CD4-positive, alpha-beta T cell treated with Interleukin-12 subunit alpha and Interleukin-12 subunit beta, for 1 hour (primary cell): ENCODE measurements at places on chromosomes 6 and 20.
A peak's percentile ranks its signal among the peaks of the same experiment; 100 is the strongest.

DNA sequence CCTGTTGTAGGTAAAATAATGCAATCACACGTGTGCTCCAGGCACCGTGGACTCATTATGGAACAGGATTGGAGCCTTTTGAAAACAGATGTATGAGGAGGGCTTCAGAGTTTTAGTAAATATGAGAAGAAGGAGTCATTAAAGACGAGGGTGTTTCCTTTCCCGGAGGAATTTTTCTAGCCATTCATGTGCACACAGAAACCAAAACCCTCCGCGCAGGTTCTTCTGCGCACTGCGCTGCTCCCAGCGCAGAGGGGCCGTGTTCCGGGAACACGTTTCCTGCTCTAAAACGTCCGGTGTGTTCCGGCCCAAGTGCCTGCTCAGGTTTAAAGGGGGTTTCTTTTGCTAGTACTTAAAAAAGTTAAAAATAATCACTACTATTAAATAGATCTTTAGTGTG lies 11.6 kb downstream of the GPR31 start:
- no peak for DNase-seq

DNA sequence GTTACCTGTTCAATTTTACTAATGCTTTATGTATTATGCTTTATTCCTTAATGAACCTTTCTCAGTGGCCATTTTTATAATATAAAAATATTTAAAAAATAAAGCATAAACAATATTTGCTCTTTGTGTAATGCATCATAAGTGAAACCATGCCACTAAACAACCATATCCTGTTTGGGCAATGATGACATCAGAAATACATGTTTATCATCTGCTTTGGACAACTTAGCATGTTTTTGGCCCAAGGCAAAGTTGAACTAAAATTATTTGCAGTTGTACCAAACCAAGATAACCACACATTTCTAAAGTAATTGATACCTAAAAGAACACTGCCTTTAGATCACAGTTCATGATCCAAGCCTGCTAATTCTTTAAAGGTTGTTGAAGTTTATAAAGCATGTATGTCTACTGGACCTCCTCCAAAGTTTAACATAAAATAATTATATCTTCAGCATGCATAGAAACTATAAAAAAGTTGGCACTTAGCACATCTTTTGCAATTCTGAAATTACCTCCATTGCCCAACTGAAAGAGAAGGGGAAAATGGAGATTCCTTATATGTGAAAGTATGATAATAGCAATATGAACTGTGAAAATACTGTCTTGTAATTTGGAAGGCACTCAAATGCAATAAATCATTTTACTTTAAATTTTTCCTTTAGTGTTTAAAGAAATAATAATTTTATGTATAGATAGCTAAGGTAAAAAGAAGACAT lies 325.6 kb upstream of the RUNX2 start:
- peak; percentile 21 for DNase-seq

GRCh38 chr20:35517125-35517524 lies 12.3 kb downstream of the C20orf173 start:
- DNase-seq: no peak

DNA sequence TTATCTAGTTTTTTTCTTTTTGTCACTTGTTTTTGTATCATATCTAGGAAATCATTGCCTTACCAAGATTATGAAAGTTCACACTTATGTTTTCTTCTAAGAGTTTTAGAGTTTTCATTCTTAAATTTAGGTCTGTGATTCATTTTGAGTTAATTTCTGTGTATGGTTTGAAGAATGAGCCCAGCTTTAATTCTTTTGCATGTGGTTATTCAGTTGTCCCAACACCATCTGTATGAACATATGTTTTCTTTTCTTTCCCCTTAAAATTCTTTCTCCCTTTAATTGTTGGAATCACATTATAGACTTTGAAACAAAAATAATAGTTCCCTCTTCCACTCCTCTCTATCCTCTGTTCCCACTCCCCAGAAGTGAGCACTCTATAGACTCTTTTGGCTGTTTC lies 85.4 kb downstream of the SLX4IP start:
- DNase-seq: no peak

DNA sequence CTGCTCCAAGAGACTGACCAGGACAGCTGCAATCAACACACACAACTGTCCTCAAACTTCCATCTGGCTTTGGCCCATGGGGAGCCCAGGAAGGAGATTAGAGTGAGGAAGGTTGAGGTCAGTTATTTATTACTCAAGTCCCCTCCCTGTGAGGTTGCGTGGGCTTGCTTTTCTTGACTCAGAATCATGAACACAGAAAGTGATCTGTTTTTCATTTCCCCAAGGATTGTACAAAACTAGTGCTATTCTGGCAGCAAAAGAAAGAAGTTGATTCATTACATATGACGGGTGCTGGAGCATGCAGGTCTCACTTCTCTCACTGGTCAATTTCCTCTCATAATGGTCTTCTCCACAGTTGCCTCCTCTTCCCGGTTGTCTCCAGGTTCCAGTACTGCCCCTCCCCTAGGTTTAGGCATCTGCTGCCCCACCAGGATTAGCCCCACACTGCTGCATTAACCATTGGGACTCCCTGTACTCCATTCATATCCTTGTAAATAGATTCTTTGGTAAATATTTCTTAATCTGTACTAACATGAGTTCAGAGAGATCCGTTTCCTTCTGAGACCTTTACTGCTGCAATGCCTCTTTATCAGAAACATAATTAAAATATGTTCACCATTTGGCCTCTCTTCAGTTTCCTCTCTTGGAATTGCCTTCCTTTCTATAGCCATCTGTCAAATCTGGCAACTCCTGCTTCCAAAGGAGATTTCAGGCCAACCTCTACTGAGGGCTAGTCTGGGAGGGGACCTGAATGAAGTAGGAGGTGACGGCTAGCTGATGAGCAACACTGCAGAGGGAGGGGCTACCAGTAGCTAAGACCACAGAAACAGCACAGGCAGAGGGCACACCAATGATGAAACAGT lies 888.8 kb downstream of the QKI start:
- DNase-seq: no peak

DNA sequence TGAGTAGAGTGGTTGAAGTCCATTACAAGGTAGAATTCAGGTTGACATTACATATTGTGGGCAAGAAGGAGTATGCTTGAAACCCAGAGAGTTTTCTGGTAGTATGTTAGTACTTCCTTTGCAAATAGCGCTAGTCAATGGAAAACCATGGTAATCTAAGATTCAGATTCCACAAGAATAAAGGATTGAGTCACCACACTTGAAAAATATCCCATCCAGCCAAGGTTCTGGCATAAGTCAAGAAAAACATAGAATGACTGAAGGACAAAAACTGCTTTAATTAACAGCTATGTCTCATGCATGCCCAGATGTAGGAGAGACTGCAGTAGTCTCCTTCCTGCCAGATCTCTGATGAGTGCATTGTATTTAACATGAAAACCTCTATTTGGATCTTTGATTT lies 469.8 kb downstream of the BMP2 start:
- no peak for DNase-seq

DNA sequence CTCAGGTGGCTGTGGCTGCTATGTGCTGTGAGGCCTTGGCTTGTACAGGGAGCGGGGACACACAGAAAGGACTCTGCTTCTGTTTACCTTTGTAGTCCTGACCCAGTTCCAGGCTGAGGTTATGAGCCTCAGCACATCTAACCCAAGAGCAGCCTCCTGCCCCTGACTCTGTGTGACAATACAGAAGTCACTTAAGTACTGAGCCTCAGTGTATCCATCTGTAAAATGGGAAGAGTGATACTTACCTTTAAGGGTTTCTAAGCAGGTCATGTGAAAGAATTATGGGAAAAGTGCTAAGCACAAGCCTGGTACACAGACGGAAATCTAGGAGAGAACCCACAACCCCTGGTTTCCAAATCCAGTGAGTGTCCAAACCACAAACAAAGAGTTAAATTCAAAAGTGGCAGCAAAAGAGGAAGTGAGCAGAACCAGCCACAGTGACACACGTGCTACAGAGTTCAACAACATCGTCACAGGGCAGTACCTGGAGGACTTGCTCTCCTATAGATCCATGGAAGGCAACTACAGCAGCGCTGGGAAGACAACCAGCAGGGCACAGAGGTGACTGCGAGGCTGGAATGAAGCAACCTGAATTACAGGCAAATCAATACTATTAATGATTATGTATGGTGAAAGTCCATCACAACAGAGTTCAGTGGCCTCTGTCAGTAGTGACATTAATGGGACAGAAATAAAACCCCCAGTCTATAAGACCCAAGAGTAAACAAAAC lies 12.5 kb downstream of the TRIM26 start:
- no peak for DNase-seq

DNA sequence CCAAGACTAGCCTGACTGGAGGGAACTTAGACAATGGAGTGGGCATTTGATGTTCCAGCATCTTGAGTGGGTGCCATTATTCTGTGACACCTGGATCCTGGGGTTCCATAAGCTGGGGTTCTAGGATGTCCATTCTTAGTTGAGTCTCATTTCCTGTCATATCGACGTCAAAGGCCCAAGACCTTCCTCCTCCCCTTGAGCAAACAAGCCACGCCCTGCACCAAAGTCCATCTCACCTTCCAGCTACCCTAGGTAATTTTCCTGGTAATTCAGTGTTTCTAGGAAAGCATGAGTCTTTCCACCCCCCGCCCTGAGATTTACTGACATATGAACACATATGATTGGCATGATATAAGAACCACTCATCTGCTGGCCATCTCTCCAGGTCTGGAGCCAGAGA lies at the start of gene TRIM40:
TSS of gene TRIM40 (plus strand) at position 384 of the 400 bp plus-strand sequence. CDS start 897 bp downstream, outside the sequence.
- DNase-seq: no peak

- no peak for DNase-seq
These were observed 96.5 kb downstream of the ALDH8A1 start for GRCh38 chr6:134853111-134854055.

DNA sequence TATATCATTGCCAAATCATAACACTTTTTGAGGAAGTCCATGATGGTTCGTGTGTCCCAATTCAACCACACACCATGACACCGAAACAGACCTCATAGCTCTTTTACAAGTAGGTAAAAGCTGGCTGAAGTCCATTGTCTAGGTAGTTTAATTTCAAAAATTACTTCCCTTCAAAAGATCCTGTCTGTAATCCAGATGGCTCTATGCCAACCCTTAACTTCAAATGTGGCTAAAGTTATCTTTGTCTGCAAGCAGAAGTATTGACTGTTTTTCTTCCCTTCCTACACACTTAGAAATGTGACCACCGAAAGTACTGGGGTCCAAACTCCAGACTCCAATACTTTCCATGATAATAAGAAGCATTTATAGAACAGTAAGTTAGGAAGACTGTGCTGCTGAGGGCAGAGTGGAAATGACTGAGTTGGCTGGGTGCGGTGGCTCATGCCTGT lies 8.3 kb upstream of the TIAM2 start:
- DNase-seq: no peak

GRCh38 chr20:46621492-46621891 lies 29.8 kb downstream of the SLC13A3 start:
- DNase-seq: no peak

- DNase-seq: no peak
These were observed 30.3 kb downstream of the RIPOR2 start for GRCh38 chr6:24905483-24905882.

GRCh38 chr6:90197854-90198496 lies 98.7 kb downstream of the BACH2 start:
- no peak for DNase-seq

GRCh38 chr6:93749191-93749590 lies 329.8 kb upstream of the EPHA7 start:
- DNase-seq: no peak

DNA sequence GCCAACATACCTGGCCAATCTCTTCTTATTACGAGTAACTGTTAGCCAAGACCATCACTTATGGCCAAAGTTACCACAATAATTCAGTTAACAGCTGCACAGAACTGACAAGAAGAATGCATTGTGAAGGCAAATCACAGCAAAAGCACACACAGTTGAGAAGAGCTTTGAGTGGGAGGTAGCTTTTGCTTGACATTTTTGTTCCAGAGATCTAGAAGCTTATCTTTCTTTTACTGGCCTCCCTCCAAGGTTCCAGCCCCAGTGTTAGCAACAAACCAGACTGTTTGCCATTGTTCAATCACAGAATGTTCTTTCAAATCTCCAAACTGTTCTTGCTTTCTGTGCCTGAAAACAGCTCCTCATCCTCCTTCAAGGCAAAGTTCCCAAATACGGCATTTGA lies 35.9 kb upstream of the IRAK1BP1 start:
- DNase-seq: no peak

DNA sequence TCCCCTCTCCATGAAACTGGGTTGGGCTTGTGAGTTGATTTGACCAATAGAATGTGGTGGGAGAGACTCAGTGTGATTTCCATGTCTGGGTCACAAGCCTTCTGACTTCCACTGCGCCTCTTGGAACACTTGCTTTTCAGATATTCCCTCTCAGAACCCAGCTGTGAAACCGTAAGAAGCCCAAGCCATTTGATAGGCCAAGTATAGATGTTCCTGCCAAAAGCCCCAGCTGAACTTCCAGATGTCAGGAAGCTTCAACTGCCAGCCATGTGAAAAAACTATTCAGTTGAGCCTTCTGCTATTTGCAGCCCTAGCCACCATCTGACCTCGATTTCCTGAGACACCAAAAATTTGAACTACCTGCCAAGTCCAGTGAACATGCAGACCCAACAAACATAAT lies 387.8 kb upstream of the GJE1 start:
- DNase-seq: no peak

DNA sequence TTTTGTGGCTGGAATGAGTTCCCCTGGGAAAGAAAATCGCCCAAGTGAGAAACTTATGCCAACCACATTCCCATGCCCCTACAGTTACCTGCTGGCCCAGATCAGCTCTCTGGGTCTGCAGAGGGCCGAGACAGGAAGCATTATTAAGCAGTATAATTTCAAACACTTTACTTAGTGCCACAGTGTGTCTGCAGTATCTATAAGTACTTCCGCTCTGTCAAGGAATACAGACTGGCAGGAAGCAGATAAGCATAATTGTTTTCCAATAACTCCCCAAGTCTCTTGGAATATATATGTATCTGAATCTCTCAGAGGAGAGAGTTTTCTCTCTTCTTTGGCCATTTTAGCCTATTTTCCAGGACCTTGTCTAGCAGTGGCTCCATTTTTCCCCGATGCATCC lies 24.9 kb downstream of the SAYSD1 start:
- DNase-seq: no peak

DNA sequence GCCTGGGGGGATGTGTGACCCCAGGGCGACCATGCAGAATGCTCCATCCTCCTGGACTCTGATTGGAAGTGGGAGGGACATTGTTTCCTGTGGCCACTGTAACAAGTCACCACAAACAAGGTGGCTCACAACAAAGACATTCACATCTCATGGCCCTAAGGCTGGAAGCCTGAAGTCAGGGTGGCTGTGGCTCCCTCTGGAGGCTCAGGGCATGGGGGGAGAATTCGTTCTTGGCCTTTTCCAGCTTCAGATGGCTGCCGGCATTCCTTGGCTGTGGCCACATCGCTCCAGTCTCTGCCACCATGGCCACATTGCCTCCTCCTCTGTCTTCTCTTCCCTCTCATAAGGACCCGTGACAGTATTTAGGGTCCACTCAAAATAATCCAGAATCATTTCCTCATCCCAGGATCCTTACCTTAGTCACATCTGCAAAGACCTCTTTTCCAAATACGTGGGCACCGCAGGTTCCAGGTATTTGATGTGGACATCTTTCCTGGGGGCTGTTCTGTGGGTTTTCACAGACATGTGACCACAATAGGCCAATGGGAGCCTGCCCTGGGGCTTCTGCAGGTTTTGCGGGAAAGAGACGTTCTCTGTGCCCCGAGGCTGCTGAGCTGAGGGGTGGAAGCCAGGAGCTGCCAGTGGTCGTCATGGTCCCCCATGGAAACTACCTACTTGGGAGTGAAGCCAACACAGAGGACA lies 249.3 kb downstream of the PREX1 start:
- DNase-seq: no peak
